Urinary bladder (tissue), 4 donors: ENCODE measurements at places on chromosomes 7 and 10. TPM values are rescaled to one million over a fixed set of nuclear protein-coding genes. Genes with fewer than 3 reads are reported as not detected.

The ITGA8 gene
- 62.2 TPM for total RNA-seq

DNA sequence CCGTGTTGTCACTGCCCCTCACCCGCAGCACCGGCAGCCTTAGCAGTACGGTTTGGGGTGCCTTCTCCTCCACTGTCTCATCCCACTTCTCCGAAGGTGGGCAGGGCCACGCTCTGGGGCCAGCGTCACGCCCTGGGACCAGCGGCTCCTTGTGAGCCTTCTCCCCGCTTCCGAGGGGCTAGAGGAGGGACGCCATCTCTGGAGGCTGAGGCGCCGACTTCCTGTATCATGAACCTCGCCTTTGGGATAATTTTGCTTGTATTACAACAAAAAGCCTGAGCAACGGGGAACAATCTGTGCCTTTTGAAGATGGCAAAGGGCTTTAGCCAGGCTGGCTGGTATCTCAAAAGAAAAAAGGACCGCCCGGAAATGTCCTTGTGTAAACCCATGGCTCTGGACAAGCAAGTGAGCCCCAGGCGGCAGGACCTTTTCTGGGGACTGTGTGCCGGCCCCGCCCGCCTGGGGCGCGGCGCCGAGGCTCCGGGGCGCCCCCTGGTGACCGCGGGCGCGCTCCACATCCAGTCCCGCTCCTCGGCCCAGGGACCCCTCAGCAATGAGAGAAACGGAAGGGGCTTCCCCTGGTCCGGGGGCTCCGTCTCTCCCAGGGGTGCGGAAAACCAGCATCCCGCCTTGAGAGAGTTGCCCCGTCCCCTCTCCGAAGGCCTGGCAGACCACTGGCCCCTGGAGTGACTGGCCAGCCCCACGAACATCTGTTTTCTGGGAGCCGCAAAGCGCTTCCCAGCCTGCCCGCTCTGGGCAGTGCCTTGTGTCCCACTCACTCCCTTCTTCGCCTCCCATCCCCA lies 3.8 kb downstream of the DEPP1 start:
- no peak for DNase-seq

The RASSF4 gene
- total RNA-seq, result 12.2 TPM

DNA sequence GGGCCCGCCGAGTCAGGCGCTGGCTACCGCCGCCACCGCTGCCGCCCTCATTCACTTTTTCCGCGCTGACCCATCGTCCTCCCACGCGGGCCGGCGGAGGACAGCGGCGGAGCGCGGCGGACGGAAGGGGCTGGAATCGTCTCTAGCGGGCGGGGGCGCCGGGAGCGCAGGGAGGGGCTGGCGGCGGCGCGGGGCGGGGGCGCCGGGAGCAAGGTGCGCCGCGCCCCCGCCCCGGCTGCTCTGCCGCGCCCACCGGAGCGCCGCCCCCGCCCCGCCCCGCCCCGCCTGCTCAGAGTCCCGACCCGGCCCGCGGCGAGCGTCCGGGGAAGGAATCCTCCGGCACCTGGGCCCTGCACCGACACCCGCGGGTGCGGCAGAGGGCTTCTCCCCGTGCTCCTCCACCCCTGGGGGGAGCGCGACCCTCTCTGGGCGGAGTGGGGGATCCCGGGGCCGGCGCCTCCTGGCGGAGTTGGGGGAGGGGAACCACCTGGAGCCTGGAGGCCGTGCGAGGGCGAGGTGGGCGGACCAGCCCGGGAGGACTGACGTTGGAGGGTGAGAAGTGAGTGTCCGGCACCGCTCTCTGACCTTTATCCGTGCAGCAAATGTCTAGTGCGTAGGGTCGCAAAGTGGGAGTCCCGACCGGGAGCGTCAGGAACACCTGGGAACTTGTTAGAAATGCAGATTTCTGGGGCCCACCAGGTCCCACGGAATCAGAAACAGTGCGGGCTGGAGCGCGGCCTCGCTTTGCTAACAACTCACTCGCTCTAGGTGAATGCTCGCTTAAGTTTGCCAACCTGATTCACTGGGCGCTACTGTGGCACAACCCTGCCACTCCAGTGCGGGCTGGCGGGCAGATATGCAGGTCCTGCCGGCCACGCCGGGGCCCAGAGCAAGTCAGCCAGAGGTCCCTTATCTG lies at the start of gene COBL:
COBL (minus strand) TSS at position 144 of the 916 bp plus-strand sequence. CDS start 176 bp downstream, outside the sequence.
- DNase-seq, result no peak

The RADIL gene
- total RNA-seq, result 4.9 TPM

- no peak for DNase-seq
These were observed 15.8 kb upstream of the ZNRF2 start for GRCh38 chr7:30268586-30268985.

DNA sequence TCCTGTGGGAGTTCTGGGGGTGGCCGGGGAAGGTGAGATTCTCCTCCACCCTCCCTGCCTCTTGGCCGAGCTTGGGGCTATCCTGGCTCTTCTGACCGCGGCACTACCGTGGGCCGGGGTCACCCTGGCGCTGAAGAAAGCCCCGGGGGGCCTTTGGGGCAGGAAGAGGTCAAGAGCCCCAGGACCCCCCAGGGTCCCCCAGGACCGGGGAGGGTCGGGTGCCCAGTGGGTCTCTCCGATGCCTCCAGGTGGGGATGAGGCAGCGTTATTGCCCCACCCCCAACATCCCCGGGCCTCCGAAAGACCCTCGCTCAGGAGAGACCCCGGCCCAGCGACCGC lies 439 bp upstream of the KNDC1 start:
- DNase-seq, result no peak

The OPN1SW gene
- not detected for total RNA-seq

DNA sequence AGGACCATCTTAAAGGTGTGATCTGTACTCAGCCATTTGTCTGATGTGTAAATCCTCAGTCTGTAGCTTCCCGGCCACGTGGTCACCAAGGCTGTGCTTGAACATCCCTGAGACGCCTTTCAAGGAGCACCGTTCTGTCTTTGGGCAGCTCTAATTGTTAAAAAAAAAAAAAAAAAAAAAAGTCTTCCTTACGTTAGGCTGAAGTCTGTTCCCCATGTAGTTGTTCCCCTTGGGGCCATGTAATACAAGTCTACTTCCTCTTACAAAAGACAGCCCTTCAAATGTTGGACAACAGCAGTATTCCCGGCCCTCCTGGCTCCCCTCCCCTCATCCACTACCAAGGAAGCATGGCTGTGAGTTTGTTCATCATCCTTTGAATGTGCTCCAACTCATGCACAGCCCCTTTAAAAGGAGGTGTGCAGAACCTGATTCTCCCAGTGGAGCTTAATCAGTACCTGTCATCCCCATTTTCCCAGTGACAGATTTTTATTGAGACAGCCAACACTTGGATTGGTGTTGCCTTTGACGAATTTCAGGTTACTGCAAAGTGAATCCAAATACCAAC lies 392.2 kb upstream of the GALNT17 start:
- no peak for DNase-seq

- DNase-seq, result no peak
These were observed 455.7 kb upstream of the GALNT17 start for GRCh38 chr7:70676243-70676642.

The HTR5A gene
- not detected for total RNA-seq

DNA sequence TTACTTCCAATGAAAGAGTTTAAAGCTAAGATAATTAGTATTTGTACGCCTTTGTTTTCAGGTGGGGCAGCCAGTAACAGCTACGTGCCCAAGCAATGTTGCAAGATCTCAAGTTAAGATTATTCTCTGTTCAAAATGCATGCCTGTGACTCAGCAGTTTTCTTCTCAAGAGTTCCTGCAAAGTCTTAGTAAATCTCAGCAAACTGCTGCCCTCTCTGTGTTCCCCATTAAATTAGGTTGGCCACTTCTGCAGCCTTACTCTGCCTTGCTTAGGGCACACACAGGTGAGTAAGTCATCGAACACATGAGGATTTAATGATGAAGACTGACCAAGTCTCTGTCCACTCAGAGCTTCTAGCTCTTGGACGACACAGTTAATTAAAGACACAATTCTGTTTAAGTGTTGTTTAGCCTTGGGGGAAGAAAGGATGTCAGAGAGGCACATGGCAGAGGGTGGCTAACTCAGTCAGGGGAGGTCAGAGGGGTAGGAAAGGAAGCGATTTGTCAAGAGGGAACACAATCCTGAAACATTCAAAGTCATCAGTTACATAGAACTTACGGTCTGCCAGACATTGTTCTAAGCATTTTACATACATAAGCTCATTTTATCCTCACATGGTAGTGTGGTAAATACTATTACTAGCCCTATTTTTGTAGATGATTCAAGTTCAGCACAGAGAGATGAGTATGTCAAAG lies 20.2 kb upstream of the SLC35G1 start:
- no peak for DNase-seq

DNA sequence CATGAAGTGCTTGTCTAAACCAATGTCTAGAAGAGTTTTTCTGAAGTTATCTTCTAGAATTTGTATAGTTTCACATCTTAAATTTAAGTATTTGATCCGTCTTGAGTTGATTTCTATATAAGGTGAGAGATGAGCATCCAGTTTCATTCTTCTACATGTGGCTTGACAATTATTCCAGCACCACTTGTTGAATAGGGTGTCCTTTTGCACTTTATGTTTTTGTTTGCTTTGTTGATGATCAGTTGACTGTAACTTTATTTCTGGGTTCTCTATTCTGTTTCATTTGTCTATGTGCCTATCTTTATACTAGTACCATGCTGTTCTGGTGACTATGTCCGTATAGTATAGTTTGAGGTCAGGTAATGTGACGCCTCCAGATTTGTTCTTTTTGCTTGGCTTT lies 426.6 kb upstream of the CHRM2 start:
- no peak for DNase-seq

GRCh38 chr7:155324012-155324917 lies 26.6 kb downstream of the INSIG1 start:
- DNase-seq, result no peak

The TMEM243 gene
- 60.1 TPM for total RNA-seq

DNA sequence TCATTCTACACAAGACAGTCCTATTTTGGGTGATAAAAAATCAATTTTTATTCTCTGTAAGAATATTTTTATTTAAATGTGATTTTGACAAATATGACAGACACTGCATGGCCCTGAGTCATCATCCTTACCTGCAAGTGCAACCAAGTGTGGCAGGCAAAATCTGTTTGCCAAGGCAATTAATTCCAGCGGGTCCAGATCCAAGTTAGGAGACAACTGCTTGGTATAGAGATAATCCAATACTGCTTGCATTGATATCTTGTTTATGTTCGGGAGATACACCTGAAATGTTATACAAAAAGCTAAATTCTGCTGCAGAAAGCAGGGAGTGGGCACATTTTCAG lies 66.2 kb downstream of the RHOBTB1 start:
- DNase-seq, result no peak

The ECD gene
- 29.1 TPM for total RNA-seq

DNA sequence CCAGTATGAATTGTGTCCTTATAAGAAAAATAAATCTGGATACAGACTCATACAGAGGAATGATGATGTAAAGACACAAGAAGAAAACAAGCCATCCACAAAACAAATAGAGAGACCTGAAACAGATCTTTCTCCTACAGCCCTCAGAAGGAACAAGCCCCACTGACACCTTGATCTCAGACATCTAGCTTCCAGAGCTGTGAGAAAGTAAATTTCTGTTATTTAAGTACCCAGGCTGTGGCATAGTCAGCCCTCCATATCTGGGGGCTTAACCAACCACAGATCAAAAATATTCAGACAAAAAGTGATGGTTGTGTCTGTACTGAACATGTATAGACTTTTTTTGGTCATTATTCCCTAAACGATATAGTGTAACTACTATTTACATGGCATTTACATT lies 23.9 kb upstream of the ANKRD1 start:
- no peak for DNase-seq
